Stimulated activated CD4-positive, alpha-beta T cell treated with anti-CD3 and anti-CD28 coated beads, Interleukin-12 subunit alpha, Interleukin-12 subunit beta, amount 100 ng/mL, for 48 hours (primary cell): ENCODE measurements at places on chromosomes 16 and 17.

DNA sequence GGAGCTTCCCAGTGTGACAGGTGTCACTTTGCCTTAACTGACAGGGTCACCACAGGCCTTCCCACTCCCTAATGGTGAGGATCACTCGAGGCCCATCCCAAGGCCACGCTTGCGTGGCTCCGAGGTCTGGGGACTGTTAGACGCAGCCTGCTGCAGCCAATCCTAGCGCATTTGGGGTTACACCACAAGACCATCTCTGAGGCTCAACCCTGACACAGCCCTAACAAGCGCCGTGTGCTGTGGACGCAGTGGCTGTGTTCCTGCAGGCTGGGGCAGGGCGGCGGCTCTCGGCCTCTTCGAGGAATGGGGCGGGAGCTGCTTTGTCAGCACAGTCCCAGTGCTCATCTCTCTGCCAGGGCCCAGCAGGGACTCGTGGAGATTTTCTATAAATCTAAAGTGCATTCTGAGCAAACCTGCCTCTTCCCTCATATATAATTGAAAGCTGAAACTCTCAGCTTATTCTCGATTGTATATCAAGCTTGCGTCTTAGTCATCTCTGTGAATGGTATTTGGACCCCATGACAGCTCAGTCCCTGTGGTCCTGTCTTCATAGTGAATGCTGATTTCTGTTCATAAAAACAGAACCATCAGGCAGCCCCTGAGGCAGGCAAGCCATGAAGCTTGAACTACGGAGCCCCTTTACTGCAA is 65.8 kb upstream of the CHMP6 start:
- no peak for DNase-seq

DNA sequence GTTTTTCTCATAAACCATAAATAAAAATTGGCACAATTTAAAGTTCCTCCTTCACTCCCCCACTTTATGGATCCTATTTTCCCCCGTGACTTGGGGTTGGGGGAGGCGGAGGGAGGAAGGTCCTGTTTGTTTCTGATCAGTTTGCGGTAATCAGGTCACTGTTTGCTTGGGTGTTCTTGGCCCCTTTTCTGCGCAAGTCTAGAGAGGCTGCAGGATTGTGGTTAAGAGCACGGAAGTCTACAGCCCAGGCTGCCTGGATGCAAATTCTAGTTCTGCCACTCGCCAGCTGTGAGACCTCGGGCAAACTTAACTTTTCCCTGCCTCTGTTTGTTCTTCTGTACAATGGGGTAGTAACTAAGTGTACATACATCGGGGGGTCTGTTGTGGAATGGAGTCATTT is 12.1 kb downstream of the ATP2C2 start:
- DNase-seq, result no peak

GRCh38 chr17:30000755-30001257 is 59.4 kb downstream of the EFCAB5 start:
- no peak for DNase-seq

DNA sequence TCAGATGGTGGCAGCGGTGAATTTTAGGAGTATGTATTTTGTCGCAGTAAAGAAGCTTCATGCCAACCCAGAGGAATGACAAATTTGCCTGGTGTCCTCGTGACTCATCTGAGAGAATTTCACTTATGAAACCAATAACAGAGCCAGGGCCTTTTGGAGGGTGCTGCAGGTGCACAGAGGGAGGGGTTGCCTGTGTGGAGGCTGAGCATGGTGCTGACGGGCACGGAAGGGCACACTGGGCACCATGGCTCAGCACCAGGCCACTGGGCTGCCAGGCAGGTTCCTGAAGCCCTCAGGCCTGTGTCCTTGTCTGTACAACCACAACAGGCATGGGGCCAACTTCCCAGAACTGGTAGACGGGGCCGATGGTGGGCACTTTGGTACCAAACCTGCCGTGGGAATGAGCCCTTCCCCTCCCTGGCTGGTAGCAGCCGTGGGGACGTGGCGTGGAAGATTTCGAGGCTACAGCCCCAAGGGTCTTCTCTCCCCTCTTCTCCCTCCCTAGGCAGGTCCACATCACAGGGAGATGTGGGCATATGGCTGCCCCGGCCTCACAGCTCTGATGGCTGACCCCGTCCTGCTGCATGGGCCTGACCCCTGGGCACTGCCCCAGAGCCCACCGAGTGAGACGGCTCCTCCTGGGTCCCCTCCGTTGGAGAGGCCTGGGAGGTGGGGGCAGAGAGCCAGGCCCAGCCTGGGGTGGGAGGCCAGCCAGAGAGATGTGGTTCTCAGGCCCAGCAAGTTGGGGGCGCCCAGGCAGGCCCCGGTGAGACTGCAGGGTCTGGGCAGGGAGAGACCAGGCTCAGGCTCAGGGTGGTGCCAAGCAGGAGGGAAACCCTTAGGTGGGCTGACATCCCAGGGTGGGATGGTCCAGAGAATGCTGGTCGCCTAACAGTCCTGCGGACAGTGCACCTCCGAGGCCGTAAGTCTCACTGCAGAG is 30.2 kb upstream of the ZNF469 start:
- DNase-seq, result no peak

GRCh38 chr16:82481455-82481854 is 145.3 kb upstream of the CDH13 start:
- DNase-seq, result no peak

DNA sequence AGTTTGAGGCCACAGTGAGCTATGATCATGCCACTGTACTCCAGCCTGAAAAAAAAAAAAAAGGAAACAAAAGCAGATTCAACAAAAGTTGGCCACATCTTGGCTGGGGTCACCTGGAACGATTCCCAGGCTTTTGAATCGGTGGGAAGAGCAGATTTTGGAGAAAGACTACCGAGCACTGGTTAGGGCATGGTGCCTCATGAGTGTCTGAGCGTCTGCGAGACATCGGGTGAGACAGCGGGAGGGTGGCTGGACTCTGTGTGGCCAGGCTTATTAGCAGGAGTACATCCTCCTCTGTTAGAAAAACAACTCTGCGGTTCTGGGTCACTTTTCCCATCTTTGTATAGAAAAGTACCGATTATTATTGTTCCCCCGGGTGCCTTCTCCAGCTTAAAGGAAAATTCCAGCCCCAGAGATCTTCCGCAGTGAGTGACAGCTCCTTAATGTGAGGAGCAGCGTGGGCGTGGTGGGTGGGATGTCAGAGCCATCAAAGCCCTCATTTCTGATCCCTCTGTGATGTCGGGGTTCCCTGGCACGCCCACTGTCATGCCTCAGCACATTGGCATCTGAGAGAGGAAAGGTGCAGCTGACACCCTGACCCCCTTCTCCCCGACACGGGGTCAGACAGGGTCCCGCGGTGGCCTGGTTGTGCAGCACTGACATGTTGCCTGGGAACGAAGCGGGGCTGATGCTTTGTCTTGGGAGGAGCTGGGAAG is 6.9 kb downstream of the RGS9 start:
- DNase-seq, result no peak

DNA sequence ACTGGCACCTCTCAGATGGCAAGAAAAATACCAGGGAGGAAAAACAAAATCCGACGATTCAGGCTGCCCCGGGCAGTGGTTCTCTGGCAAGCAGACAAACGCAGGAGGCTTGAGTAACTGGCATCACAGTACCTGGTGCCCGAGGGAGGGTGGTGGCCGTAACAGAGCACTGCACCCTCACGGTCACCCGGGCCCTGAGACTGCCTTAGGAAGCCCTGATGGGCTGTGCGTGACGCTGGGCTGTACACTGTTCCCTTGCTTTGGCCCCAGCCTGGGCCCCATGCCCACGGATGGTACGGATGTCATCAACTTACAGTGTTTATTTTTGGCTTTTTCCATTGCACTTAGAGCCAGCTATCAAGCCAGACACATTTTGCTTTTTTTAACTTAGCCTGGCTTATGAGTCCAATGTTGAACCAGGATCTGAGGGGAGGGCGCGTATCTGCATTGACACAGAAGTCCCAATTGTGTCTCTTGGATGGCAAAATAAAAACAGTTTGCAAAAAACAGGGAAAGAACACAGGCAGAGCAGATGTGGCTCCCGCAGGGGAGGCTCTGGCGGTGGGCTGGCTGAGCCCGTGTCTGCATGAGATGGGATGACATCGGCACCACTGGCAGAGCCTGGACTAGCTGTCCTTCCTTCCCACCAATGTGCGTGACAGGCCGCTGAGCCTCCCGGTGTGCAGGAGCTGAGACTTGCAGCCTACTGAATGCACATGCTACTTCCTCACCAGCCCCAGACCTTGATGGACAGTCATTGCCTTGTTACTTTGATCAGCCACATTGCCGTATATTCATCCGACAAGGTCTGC is 287.7 kb downstream of the FOXL1 start:
- DNase-seq, result no peak

DNA sequence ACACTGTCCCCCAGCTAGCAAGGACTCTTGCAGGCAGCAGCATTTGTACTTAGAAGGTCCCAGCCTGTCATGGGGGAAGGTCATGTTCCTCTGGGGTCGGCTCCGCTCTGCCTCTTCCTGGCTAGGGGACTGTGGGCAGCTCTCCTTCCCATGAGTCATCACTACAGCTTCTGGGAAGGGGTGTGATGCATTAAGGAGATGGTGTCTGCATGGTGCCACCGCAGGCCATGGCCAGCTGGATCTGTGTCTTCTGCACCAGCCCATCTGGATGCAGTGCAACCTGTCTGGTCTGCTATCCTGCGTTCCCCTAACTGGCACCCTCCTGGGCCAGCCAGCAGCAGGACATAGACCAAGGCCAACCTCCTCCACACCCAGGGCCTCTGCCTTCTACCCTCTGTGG is 6.3 kb downstream of the STARD3 start:
- no peak for DNase-seq

GRCh38 chr16:78494105-78494504 is 394.7 kb downstream of the WWOX start:
- no peak for DNase-seq

DNA sequence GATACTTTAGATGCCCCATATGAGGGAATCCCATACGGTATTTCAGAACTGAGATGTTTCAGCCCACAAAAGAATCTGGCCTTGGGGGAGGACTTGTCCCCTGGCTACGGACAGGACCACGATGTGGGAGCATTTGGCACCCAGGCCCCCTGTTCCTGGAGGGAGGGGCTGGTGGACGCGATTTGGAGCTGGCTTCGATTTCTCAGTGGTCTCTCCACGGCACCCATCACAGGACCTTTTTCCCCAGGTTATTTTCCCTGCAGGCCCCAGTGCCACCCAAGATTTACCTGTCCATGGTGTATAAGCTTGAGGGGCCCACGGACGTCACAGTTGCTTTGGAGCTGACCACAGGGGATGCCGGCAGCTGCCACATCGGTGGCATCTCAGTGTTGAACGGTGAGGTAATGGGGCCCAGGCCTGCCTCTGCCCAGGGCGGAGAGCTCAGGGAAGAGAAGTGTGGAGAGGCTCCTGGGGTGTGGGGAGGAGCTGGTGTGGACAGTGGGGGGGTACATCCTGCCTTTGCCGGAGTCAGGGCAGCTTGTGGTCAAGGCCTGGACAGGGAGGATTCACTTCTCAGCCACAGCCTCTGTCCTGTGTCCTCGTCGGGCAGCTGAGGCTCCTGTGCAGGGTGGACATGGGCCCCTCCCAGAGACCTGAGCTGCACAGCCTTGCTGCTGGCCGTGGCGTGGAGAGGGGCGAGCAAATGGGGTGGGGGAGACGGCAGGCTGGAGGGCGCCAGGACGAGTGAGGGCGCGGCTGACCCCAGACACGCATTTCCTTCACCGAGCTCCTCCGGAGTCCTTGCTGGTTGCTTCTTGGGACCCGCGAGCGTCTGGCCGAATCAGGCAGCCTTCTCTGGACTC is 9.9 kb downstream of the ENGASE start:
- no peak for DNase-seq

DNA sequence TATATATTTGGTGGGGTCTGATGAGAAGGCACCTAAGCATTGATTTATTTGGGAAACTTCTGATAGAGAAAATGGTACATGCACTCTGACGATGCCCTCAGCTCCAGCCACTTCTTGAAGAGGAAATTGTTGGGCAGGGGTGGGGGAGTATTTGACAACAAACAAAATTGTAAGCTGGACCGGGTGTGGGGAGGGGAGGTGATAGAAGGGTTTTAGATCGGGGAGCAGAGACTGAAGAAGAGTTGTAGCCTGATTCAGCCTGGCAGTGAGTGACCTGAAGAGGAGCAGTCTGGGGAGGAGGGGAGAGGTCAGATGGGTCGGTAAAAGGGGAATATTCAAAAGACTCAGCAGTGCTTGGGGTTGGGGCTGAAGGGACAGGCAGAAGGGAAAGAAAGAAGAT is 2284.7 kb downstream of the TP53TG3F start:
- DNase-seq, result no peak

GRCh38 chr17:38602453-38602852 is 3.3 kb downstream of the SRCIN1 start:
- no peak for DNase-seq

DNA sequence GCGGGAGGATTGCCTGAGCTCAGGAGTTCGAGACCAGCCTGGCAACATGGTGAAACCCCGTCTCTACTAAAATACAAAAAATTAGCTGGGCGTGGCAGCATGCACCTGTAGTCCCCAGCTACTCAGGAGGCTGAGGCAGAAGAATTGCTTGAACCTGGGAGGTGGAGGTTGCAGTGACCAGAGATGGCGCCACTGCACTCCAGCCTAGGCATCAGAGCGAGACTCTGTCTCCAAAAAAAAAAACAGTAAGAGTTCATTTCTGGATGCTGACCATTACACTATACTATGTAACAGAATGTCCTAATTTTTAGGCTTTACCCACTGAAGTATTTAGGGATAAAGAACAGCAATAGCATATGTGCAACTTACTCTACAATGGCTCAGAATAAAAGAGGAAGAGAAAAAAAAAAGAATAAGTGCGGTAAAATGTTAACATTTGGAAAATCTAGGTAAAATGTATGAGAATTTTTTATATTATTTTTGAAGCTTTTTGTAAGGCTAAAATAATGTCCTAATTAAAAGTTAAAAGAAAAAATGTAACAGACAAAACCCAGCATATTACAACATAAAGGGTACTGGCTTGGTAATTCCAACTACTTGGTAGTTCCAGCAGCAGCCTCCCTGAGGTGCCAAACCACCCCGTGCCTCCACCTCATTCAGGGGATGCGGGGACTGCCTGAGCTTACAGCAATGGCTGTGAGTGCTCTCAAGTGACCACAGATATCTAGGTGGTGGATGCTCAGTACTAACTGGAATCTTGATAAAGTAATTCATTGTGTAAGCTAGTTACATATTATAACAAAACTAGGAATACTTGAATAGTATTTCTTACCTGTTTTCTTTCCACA is 10.9 kb downstream of the COPS3 start:
- no peak for DNase-seq

- no peak for DNase-seq
These were observed 11.2 kb upstream of the CLEC19A start for GRCh38 chr16:19274165-19274797.

- no peak for DNase-seq
These were observed 126.1 kb upstream of the RCVRN start for GRCh38 chr17:10031127-10031526.

DNA sequence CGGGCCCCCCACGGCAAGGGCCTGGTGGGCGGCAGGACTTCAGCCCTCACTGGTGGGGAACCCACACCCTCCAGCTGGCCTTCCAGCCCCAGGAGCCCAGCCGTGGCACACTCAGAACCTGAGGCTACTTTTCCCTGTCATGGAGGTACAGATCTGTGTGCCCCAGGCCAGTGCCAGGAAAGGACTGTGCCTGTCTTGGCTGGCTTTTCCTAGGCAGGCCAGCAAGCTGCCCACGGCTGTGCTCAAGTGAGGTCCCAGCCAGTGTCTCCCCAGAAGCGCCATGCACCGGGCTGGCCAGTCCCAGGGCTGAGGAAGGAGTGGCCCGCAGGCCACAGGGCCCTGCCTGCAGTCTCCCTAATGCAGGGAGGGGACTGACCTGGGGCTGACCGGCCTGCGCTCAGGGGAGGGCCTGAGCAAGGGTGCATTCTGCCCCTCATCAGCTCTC is 16.6 kb downstream of the ENGASE start:
- DNase-seq, result no peak

- DNase-seq, result no peak
These were observed 215.3 kb upstream of the KIF2B start for GRCh38 chr17:53607475-53607874.

- DNase-seq, result peak; percentile 48
These were observed 217.3 kb downstream of the RBFOX3 start for GRCh38 chr17:79393358-79394052.
